Bronchial epithelial cell (primary cell): ENCODE measurements at places on chromosomes 1 and 21.
A peak's percentile ranks its signal among the peaks of the same experiment; 100 is the strongest.

GRCh38 chr1:58802640-58803399 lies 19.0 kb upstream of the JUN start:
- peak; percentile 60 for DNase-seq

DNA sequence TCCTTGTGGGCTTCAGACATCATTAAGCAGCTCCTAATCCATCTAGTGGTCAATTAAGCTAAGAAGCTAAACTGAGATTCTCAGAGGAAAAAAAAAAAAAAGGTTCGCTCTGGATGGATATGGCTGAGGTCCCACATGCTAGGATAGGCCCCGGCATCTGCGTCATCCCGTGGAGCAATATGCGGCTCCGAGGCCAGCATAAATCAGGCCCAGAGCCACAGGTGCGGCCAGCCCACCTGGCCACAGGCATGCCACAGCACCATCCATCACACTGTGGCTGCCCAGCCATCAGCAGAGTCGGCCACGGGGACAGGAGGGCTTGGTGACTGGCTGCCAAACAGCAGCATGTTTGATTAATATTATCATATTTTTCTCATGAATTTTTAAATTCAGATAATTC lies 106.9 kb upstream of the TIAM1 start:
- DNase-seq = no peak

DNA sequence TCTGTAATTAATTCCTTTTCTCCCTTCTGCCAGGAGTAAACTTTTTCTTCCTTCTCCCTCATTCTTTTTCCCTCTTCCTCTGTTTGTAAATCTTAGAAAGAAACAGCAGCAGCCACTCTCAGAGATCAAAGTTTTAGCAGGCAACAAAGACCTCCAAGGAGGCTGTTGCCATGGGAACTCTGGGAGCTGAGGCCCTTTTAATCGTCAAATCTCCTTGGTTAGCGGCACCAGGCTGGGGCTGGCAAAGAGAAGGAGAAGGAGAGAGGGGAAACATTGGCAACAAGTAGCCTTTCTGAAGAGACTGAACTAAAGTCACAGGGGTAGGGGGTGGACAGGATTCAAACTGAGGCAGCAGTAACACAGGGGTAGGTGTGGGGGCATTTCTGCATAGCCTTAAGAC lies 25.2 kb downstream of the ILDR2 start:
- no peak for DNase-seq

- no peak for DNase-seq
These were observed 103.8 kb downstream of the RUNX1 start for GRCh38 chr21:34945288-34945687.

- DNase-seq = no peak
These were observed 184.5 kb downstream of the CAMTA1 start for GRCh38 chr1:6969762-6970161.

- no peak for DNase-seq
These were observed 33.1 kb upstream of the VPS26C start for GRCh38 chr21:37300114-37300751.

DNA sequence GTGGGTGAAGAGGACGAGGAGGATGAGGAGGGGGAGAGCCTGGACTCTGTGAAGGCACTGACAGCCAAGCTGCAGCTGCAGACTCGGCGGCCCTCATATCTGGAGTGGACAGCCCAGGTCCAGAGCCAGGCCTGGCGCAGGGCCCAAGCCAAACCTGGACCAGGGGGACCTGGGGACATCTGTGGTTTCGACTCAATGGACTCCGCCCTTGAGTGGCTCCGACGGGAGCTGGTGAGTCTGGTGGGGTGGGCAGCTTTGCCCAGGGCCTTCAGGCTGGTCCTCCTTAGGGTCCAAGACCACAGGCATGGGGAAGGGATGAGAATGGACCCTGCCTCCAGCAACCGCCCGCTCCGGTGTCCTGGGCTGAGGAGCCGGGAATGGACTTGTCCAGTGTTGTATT lies 430 bp downstream of the FAM167B start:
- DNase-seq = no peak
